Fibroblast of upper back skin (primary cell): ENCODE measurements at places on chromosomes 7 and 10.

DNA sequence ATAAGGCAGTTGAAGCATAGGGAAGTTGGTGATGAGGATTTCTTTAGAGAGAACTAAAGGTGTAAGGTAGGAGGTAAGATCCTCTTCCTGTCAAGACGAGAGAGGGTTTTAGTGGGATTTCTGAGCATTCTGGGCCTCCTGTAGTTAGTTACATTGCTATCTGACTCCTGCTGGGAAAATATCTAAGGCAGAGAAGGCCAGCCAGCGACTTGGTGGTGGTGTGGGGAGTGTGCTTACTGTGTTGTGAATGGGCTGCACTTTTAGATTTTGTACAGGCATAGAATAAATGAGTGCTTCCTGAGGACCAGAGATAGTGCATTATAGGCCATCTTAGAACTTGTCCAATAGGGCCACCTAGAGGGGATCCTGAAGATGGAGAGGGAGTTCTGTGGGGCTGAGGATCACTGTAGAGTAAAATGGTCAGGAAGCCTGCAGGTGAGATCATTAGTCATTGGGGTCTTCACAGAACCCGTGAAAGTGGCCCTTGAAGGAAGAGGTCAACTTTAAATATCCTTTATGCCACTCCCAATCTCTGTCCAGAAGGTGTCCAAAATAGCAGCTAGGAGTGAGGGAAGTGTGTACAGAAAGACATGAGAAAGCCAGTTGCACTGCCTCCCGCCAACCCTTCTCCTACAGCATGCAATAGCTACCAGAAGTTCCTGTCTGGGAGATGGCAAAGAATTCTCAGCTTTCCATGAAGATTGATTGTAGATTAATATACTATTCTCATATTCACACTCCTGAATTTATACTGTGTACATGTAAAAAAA lies 266.6 kb downstream of the POLR1F start:
- peak; percentile 75 for DNase-seq

GRCh38 chr7:90007001-90007654 lies 147.1 kb upstream of the STEAP1 start:
- no peak for DNase-seq

DNA sequence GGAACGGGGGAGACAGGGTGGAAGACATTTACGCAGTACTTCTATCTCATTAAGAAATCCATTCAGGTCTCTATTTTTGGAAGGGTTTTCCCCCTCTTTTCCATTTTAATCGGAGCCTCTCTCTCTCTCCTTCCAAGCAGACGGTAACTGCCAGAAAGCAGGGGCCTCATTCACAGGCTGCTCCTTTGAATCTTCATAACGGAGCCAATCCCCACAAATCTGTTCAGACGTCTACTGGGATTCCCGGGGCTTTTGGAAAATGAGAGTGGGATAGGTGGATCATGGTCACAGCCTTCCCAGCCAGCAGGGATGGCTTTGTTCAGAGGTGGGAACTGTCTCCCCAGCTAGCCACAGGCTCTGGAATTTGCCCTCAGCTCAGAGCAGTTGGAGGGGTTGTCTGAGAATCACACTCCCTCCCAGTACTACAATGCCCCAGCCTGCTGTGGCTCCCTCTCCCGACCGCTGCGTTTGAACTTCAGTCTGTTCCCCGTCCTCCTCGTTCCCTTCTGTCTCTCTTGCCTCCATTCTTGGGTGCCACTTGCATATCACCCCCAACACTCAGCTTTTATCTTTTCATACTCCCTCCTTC lies 413.6 kb downstream of the PLXNA4 start:
- no peak for DNase-seq

DNA sequence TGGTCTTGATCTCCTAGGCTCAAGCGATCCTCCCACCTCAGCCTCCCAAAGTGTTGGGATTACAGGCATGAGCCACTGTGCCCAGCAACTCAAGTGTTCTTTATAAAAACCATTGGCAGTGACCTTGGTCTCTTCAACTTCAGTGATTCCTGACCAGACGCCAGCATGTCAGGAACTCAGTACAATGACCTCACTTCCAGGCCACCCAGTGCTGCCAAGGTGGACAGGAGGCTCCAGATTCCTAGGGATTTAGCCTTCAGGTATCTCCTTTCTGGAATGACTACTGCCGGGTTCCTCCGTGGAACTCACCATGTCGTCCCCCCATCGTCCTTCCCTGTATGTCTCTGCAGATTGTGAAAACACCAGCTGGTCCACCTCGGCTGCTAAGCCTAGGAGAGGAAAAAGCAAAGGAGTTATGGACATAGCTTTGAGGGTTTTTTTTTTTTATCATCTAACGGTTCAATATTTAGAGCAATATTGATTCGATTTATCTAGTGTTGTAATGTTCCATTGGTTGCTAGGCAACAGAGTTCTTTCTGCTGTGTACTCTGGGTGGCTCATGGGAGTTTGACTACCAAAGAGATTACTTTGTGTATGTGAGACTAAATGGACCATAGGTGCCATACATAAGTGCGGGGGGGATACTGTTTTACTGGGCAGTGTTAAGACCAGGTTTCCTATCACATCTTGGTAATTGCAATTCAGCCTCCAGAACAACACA lies 425.8 kb upstream of the AUTS2 start:
- DNase-seq, result no peak

- DNase-seq, result no peak
Observed at GRCh38 chr7:95436407-95436806, 1.6 kb upstream of the PON2 start.

GRCh38 chr7:34762764-34763163 lies 104.7 kb downstream of the NPSR1 start:
- peak; percentile 31 for DNase-seq

DNA sequence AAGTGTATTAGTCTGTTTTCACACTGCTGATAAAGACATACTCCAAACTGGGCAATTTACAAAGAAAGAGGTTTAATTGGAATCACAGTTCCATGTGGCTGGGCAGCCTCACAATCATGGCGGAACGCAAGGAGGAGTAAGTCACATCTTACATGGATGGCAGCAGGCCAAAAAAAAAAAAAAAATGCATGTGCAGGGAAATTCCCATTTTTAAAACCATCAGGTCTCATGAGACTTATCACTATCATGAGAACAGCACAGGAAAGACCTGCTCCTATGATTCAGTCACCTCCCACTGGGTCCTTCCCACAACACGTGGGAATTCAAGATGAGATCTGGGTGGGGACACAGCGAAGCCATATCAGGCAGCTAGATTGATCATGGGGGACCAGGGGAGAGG lies 136.8 kb downstream of the EXOC4 start:
- peak; percentile 8 for DNase-seq

DNA sequence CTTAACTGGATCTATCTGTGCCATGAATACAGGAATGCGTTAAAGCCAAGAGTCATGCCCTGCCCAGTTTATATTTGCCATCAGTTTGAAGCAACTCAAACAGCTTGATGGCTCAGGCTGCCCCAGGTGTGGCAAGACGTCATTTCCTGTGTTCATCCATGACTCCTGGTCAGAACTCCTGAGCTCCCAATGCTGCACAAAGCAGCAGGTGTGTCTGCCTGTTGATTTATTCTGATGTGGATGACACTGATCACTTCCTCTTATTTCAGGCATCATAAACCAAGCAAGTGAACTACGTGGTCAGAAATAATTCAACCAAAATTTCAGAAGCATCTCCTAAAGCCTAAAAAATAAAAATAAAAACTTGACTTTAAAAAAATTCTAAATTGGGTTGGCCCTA lies 68.5 kb downstream of the EZH2 start:
- no peak for DNase-seq

GRCh38 chr10:132204078-132204780 lies 17.5 kb downstream of the DPYSL4 start:
- no peak for DNase-seq

GRCh38 chr7:18724318-18724717 lies 228.8 kb downstream of the HDAC9 start:
- DNase-seq, result peak; percentile 11

- DNase-seq, result peak; percentile 60
Observed at GRCh38 chr10:109926061-109926745, 2.9 kb upstream of the XPNPEP1 start.

DNA sequence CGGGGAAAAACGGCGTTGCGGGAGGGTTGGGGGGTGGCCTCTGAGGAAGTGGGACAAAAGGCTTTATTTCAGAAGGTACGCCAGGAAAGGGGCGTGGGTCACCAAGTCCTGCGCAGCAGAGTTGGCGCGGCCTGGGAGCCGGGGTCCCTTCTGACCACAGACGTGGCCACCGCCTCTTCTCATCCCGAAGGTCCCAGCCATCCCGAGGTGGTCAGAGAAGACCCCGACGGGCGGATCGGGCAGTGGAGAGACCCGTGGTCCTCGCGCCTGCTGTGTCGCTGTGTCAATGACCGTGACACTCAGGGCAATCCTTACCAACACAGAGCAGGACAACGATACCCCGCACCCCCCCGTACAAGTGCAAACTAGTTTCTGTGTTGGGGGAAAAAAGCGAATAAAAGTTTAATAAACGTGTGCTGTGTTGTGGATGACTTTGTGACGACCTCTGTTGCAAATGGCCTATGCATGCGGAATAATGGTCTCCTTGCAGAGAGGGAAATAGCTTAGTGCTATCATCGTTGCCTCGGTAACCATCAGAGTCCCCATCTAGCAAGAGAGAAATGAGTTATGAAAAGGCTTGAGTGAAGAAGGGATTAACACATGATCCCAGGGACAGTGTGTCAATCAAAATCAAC lies 19.4 kb upstream of the GATA3 start:
- no peak for DNase-seq

GRCh38 chr10:97096261-97097083 lies 89.3 kb downstream of the SLIT1 start:
- DNase-seq, result no peak

DNA sequence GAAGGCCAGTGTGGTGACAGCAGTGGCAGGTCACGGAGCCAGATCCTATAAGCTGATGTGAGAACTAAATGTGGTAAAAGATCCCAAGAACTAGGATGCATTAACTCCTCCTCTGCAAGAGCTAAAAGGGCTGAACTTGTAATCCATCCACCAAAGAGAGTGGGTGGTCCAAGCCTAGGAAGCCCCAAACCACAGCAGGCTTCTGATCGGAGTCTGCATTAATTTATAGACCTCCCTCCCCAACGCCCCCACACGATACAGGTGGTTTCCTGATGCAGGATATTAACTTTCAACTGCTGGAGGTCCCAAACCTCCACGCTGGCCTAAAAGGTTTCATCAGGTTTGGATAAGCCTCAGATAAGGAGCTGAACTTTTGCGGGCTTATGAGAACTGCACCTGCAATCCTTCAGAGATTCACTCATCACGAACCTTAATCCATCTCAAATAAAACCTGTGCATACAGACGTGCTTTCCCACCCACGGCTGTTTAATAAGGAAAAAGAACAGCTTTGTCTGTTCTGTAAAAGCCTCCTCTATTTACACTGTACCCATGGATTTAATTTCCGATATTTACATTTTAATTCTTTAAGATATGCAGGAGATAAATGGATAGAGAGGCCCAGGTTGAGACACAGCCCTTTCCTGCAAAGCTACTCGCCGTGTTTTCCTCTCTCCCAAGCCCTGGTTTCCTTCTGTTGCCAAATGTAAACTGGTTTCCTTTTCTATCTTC lies 74.9 kb downstream of the GFRA1 start:
- DNase-seq, result no peak

GRCh38 chr10:124164264-124164663 lies 70.9 kb upstream of the CHST15 start:
- no peak for DNase-seq

DNA sequence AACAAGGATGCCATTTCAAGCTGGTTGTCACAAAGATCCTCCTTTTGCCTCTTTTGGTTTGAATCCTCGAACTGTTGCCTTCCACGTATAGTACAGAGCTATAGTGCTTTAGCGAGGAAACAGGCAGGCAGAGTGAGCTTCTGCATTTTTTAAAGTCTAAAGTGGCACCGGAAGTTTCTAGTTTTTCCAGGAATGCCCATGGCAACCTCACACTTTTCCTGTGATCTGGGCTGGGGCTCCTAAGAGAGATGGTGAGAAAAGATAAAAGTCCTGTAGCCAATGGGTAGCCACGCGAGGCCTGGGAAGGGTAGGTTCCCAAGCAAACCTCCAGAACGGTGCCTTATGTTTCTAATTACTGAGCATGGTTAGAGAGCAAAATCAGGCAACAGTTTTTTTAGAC lies 76.7 kb downstream of the CALD1 start:
- peak; percentile 69 for DNase-seq

- no peak for DNase-seq
Observed at GRCh38 chr7:156062286-156062685, 250.0 kb upstream of the SHH start.

DNA sequence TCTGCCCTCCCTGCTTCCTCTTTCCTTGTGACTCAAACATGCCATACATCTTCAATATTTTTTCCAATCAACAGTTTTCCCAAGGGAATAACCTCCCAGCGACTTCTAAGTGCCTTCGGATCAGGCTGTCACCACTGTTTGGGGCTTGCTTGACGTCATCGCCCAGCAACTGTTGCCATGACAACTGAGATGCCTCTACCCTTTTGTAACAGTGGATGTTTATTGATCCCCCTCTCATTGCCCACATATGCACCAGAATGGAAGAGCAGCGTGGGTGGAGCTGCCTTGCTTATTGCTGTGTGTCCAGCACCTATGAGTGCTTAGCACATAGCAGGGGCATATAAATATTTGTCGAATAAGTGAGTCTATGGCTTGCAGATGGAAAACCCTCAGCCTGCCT lies 14.4 kb downstream of the FFAR4 start:
- peak; percentile 14 for DNase-seq

- no peak for DNase-seq
Observed at GRCh38 chr7:5173496-5173895, 16.5 kb upstream of the WIPI2 start.

- DNase-seq, result peak; percentile 19
Observed at GRCh38 chr10:67923551-67923950, 39.1 kb downstream of the SIRT1 start.

DNA sequence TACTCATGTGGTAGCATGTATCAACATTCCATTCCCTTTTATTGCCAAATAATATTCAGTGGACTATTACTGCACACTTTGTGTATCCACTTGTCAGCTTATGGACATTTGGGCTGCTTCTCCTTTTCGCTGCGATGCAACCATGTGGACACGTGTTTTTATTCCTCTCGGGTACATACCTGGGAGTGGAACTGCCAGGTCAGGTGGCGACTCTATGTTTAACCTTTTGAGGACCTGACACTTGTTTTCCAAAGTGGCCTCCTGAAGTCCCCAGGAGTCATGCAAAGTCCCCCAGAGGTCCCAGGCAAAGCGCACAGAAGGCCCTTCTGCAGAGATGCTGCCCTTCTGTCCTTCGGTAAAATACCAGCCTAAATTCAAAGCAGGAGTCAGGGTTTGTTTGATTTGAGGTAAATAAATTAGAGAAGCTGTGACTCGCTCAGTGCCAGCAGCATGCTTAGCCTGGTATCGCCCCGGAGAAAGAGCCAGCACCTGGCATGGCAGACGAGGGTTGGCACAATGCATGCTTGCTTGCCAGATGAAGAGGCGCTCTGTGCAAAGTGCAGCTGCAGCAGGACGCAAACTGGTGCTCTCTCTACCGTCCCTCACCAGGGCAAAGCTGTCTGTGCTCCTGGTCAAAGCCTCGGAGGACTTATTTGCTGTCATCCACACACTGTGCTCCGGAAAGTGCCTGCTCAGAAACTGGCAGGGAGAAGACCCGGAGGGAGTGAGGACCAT lies 37.8 kb downstream of the HIPK2 start:
- no peak for DNase-seq

DNA sequence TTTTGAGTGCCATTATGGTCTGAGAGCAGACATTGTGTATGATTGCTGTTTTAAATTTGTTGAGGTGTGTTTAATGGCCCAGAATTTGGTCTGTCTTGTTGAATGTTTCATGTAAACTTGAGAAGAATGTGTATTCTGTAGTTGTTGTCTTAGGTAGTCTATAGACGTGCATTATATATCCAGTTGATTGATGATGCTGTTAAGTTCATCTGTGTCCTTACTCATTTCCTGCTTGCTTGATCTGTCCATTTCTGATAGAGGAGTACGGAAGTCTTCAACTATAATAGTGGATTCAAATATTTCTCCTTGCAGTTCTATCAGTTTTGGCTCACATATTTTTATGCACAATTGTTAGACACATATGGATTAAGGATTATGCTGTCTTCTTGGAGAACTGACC lies 16.0 kb downstream of the PTPN12 start:
- DNase-seq, result no peak
